Stimulated activated CD4-positive, alpha-beta T cell treated with anti-CD3 and anti-CD28 coated beads, Interleukin-4, amount 100 ng/mL, for 1 hour (primary cell): ENCODE measurements at places on chromosomes 1 and 21.

DNA sequence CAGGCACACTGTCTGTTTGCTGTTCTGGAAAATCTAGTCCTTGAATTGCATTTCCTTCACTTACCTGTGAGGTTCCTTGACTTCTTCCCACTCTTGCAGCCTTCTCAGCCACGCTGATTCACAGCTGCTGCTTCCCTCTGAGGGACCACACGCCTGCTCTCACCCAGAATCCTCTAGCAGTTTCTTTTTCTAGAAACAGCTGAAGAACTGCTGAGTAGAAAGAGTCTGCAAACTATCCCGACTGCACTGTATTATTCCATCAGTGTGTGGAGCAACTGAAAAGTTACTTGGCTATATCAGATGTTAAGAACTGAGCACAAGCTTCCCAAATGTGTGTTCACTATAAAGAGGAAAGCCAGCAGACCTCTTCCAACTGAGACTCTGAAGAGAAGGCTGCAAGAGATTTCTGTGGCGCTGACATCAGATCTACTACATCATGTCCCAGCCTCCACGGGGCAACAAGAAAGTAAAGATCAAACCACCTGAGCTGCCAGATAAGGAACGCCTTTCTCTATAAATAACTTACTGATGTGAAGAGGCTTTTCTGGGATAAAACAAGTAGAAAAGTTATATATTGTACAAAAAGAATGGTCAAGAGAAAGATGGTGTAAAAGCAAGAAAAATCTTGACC lies 226.6 kb downstream of the RERE start:
- no peak for DNase-seq

DNA sequence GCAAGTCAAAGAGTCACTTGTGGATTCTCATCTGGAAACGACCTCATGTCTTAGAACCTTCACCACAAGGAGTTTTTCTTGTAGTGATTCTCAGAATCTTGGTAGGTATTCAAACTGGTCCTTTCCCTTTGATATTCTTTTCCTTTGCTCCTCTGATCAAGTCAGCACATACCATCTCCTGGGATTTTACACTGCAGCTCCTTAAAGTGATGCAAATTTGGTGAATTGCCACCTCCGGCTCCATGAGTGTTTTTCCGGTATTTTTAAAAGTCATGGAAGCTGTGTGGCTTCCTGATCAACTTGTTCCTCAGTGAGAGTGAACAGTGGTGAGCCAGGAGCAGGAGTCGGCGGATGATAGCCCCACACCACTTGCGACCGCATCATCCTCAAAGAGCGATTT lies 182.1 kb upstream of the DAB1 start:
- DNase-seq, result no peak

DNA sequence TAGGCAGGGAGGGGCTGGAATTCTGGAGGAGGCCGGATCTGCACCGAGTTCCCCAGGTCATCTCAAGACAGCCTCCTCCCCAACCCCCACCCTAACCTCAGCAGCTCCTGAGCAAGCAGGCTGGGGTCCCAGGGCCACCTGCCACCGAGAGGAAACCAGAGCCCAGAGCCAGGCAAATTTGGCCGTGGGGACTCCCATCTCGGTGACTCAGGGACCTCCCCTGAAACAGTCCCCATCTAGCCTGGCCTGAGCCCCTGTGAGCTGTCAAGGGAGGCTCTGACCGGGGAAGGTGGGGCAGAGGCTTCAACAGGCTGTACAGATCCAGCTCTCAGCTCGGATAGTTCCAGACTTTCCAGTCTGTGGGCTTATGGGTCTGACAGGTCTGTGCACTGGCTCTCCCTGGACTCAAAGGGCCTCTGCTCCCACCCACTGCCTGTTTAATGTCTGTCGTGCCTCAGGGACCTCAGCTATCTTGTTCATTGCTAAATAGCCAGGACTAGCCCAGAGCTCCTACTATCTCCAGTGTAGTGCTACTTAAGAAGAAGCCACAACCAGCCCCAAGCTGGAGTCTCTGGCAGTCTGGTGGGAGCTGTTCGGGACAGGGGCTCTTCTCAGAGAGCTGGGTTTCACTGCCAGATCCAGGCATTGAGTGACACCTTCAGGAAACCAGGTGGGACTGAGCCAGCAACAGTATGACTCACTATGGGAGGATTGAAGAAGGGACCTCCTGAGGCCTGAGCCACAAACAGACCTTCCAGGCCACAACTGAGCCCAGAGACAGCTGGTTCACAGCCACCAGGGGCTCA lies 25.6 kb downstream of the MATN1 start:
- no peak for DNase-seq

DNA sequence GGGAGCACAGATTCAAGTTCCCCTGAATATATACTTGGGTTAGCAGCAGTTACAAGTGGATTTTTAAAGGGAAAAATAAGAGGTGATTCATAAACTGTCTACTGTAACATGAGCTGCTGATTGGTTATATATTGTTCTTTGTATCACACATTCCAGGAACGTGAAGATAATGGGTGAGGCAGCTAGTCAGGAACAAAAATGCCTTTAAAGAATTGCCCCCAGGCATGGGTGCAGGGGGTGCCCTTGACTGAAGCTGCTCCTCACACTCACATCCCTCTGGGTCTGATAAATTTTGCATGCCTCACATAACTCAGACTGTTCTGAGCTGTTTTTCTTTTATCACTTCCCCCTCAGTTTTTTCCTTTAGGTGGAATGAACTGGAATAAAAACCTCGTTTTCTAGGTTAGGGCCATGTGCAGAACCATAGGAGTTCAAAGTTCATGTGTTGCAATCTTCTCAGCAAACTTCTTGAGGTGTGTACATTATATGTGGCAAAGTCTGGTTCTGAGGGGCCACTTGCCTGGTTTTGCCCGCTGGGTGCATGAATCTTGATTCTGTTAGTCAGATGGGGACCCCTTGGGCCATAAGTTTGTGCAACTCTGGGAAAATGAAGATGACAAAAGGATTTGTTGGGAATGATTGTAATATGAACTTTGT lies 21.1 kb downstream of the TBX19 start:
- DNase-seq, result no peak

GRCh38 chr1:17893891-17894631 lies 138.9 kb downstream of the ACTL8 start:
- DNase-seq, result no peak

- no peak for DNase-seq
These were observed 5.6 kb downstream of the PPP1R15B start for GRCh38 chr1:204405988-204406387.

GRCh38 chr1:72516826-72517225 lies 234.5 kb upstream of the NEGR1 start:
- no peak for DNase-seq

GRCh38 chr1:153565529-153566374 lies at the start of gene S100A2:
TSS of gene S100A2 (minus strand) at chr1:153565844. CDS start at chr1:153563877, 1,967 bp downstream.
- peak; percentile 55 for DNase-seq

- no peak for DNase-seq
These were observed 154.1 kb upstream of the ETV3 start for GRCh38 chr1:157292302-157292701.

DNA sequence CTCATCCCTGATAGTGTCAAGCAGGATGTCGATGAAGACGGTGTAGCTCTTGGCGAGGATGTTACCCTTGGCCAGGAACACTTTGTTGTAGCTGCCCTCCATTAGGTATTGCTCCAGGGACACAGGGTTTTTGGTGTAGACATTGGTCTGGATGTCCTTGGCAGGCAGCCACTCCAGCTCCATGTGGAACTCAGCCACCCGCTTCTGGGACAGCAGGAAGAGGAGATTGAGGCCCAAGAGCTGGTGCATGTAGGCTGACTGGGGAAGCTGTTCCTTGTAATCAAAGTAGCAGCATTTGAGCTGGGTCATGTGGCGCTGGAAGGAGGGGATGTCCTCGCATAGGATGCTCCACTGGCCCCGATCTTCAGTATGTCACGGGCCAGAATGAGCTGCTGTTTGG lies 9.5 kb downstream of the IL6R start:
- DNase-seq, result no peak

DNA sequence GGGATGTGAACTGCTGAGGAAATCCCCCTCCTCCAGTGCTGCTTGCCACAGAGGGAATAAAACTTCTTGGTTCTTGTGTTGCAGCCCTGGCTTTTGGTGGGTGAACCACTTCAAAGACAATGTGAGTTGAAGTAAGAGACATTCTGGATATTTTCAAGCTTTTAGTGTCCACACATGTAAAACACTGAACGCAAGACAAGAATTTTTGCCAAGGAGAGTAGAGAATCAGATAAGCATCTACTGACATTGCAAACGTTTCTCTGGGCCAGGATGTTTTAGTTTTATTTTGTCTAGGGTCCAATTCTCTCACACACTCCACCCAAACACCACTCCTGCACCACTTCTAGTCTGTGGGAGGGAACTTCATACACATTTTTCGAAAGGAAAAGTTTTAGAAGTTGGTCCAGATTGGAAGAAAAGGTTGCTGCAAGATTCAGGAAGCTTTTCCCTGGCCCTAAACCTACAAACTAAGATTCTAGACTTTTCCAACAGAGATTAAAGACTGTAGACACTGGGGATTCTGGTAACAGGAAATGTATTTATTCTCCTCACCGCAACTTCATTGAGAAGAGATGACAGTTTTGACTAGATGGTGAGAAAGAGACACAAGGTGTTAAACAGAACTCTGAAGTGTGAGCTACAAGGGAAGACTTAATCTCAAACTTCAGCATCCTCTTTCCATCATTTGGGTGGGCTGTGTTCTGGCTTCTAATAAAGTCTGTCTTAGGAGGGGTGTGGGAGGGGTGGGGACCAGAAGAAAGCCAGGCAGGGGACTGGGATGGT lies 16.1 kb downstream of the FASLG start:
- DNase-seq, result no peak

GRCh38 chr1:7224644-7225043 lies 439.4 kb downstream of the CAMTA1 start:
- DNase-seq, result no peak

DNA sequence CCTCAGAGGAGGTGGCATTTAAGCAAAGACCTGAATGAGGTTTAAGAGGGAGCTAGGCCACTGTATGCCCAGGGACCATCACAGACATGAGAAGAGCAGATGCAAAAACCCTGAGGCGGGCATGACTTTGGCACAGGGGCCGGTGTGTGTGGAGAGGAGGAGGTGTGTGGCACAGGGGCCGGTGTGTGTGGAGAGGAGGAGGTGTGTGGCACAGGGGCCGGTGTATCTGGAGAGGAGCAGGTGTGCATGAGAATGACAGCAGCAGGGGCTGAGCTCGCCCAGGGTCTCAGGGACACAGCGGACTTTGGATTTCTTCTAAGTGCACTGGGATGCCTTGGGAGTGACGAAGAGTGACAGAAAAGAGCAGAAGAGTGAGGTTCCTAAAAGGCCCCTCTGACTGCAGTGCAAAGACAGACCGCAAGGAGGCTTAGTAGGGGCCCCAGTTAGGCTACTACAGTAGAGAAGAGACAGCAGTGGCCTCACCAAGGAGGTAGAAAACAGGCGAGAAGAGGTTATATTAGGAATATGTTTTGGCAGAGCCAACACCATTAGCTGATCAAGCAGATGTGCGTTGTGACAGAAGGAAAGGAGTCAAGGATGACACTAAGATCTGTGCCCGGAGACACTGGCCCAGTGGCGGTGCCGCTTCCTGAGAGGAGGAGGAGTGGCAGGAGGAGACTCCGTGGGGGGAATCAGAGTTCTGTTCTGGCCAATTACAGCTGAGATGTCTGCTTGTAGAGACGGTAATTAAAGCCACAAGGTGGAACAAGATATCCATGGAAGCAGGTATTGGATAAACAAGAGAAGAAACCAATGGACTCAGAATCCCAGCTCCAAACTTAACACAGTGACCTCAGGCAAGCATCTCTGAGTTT lies 18.4 kb downstream of the ZBTB17 start:
- DNase-seq, result no peak
